Left renal pelvis (tissue), 4 donors: ENCODE measurements at places on chromosomes 3 and 15. TPM values are rescaled to one million over a fixed set of nuclear protein-coding genes. Genes with fewer than 3 reads are reported as not detected.

The RARRES1 gene
- polyA plus RNA-seq, result 24.0 TPM

The SUCNR1 gene
- polyA plus RNA-seq, result 4.1 TPM

The GRK7 gene
- polyA plus RNA-seq, result 0.06 TPM

The XIRP1 gene
- 0.07 TPM for polyA plus RNA-seq

The NUP210 gene
- 29.1 TPM for polyA plus RNA-seq
